ENCODE measurements at places on chromosomes 2 and 18. TPM values are rescaled to one million over a fixed set of nuclear protein-coding genes. Genes with fewer than 3 reads are reported as not detected.

IHH gene
- total RNA-seq, result not detected

DNA sequence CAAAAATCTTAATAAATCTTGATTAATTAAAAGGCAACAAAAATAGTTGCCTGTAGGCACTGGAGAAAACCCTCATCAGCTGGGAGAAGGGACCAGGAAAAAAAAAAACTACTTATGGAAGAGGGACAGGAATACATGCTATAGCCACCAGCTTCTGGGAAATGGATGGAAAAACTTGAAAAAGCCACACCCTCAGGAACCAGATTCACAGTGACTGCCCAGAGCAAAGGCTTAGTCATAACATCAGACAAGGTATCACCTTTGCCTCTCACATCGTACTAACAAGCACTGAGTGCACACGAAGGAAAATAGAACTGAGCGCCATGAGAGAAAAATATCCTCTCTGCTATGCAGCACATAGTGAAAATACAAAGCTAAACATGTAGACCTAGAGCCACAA is 116.9 kb upstream of the GYPC start:
- DNase-seq, result no peak
- no peak overlapping the region for H3K27ac ChIP-seq
- no peaks in the 10 kb centered on the region for H3K4me1 ChIP-seq
- no peak overlapping the region for H3K4me3 ChIP-seq

- no peaks in the 10 kb centered on the region for H3K4me1 ChIP-seq
- peak overlapping the region; percentile 78 for H3K27ac ChIP-seq
- H3K36me3 ChIP-seq, result no peaks in the 10 kb centered on the region
- no peaks in the 10 kb centered on the region for H3K27me3 ChIP-seq
- DNase-seq, result no peak
Observed at GRCh38 chr18:54222922-54223567, 1.4 kb downstream of the MBD2 start.

DNA sequence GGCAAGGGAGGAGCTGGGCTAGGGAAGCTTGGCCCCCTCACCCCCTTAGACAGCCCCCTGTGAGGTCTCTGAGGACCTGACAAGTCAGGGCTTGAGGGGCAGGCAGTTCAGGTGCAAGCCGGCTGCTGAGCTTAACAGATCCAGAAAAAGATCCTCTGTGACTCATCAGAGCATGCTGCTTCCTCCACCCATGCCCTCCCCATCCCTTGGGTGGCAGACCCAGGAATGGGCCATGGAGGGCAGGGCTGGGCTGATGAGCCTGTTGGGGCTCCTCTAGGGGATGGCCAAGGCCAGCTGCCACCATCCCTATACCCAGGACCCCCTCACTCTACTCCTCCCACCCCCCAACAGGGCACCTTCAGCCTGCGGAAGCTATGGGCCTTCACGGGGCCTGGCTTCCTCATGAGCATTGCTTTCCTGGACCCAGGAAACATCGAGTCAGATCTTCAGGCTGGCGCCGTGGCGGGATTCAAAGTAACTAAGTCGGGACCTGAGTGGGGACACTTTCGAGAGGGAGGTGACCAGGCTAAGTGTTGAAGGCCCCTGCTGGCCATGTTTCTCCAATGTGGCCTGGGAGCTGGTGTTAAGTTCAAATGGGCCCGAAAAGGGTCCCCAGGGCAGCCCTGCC is 1.9 kb downstream of the SLC11A1 start:
- no peaks in the 10 kb centered on the region for H3K4me1 ChIP-seq
- no peaks in the 10 kb centered on the region for H3K27me3 ChIP-seq
- no peaks in the 10 kb centered on the region for H3K36me3 ChIP-seq
- DNase-seq, result no peak
- H3K4me3 ChIP-seq, result no peak overlapping the region
- H3K27ac ChIP-seq, result no peak overlapping the region

DNA sequence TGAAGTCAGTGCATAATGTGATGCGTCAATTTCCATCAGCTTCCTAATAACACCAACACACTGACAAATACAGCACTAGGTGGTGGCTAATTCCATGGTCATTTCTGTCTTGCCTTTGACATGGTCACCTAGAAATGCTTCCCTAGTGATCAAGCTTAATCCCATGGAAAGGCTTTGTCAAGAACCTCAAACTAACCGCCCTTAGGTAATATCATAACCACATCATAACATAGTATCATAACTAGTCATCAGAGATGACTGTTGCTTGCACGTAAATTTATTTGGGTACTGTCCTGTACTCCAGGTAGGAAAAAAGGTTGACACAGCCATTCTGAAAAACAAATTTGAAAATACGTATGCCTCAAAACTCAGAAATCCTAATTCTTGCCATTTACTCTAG is 471.8 kb downstream of the IRS1 start:
- no peak for DNase-seq
- no peaks in the 10 kb centered on the region for H3K36me3 ChIP-seq
- no peaks in the 10 kb centered on the region for H3K4me1 ChIP-seq
- H3K4me3 ChIP-seq, result no peak overlapping the region

DNA sequence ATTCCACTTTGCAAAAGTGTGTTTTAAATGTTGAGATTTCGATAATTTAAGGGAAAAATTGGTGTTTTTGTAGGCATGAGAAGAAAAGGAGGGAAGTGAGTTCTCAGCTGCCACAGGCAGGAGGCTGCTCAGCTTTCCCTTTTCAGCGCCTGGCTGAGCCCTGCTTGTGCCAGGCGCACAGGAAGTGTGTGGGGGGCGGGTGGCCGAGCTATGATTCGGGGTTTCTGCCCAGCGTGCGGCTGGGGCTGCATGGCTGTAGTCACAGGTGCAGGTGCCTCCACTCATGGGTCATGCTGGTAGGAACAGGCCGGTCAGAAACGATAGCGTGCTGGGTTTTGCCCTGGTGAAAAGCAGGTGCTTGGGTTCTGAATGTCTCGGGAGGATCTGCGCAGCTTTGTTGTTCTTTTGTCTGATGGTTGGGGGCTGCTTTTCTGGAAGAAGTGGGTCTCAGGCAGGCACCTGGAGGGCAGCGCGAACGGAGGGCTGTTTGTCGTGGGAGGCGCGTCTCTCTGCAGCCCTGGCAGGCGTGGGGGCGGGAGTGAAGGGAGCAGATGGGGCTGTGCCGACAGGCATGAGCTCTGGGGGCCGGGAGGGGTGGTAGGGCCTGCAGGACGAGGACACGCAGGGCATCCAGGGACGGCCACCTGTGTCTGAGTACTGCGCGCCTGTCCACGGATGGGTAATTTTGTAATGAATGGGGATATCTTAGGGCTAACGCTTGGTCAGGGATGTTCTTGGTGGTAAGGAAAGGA is 2.1 kb downstream of the KCNG2 start:
- no peaks in the 10 kb centered on the region for H3K27me3 ChIP-seq
- no peak for DNase-seq
- H3K4me1 ChIP-seq, result peaks cover 24% of the 10 kb centered on the region
- H3K4me3 ChIP-seq, result no peak overlapping the region

Measured in right atrium auricular region (tissue), 2 donors.